ENCODE measurements at places on chromosomes 3 and 15. TPM values are rescaled to one million over a fixed set of nuclear protein-coding genes. Genes with fewer than 3 reads are reported as not detected.

DNA sequence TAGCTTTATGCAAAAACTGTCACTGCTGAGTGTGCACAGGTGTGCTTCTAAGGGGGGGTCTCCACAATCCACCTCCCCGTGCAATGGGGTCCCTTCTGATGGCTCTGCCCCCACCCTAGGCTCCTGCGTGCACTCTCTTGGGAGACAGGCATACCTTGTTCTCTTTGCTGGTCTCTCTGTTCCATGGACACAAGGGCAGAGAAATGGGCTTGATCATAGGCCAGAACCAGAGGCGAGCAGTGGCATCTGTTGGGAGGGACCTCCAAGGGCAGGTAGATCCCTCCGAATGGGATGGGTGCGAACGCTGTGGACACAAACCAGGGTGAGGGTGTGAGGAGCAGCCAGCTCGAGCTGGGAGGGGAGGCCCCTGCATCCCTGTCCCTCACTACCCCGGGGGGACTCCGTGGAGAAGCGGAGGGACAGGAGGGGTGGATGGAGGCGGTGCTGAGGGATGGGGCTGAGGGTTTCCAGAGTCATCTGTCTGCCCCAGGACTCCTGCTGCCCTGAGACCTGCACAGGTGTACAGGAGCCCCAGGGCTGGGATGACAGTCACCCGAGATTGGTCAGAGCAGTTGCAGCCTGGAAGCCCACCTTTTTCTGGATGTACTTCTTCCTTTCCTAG lies 175.0 kb downstream of the KLF13 start:
- H3K36me3 ChIP-seq = no peaks in the 10 kb centered on the region
- peaks cover 5% of the 10 kb centered on the region for H3K27me3 ChIP-seq
- no peak overlapping the region for H3K27ac ChIP-seq
- peaks cover 9% of the 10 kb centered on the region for H3K4me1 ChIP-seq
- no peak for DNase-seq
- no peak overlapping the region for H3K4me3 ChIP-seq

GRCh38 chr15:100592898-100593297 lies 9.1 kb downstream of the LINS1 start:
- H3K4me3 ChIP-seq = peak overlapping the region; percentile 62
- H3K4me1 ChIP-seq = peaks cover 45% of the 10 kb centered on the region
- peak; percentile 69 for DNase-seq
- H3K27ac ChIP-seq = peak overlapping the region; percentile 88

- peaks cover 6% of the 10 kb centered on the region for H3K27me3 ChIP-seq
- H3K36me3 ChIP-seq = no peaks in the 10 kb centered on the region
- no peak overlapping the region for H3K4me3 ChIP-seq
- H3K27ac ChIP-seq = no peak overlapping the region
- no peak for DNase-seq
Observed at GRCh38 chr3:128984596-128984995, 9.3 kb downstream of the CFAP92 start.

DNA sequence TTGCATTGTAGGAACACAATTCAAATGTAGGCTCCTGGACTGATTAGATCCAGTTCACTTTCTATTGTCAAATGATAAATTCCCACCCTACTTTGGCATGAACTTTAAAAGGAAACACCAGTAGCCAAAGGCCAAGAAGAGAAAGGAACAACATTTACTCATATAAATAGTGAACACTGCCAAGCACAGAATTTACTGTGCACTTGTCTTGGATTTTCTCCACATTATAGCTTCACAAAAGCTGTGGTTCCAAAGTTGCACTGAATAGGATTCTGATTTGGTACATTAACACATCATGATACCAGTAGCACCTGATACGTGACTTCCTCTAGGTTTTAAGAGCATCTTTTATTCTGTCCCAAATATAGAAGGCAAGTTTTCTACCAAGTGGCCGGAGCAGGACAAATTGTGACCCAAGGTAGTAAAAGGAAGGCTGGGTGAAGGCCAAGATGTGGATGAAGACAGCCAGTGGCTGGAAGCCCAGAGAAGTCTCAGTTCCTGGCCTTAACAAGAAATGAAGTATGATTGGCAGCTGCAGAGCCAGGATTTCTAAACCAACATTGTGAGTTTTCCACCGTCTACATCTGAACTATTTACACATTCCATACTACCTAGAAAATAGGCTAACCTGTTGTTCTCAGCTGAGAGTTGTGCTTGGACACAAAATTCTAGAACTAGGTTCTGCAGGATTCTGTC lies 206.7 kb downstream of the THRB start:
- no peaks in the 10 kb centered on the region for H3K4me1 ChIP-seq
- no peaks in the 10 kb centered on the region for H3K27me3 ChIP-seq
- no peak overlapping the region for H3K27ac ChIP-seq
- H3K4me3 ChIP-seq = no peak overlapping the region
- no peaks in the 10 kb centered on the region for H3K36me3 ChIP-seq
- DNase-seq = no peak

DNA sequence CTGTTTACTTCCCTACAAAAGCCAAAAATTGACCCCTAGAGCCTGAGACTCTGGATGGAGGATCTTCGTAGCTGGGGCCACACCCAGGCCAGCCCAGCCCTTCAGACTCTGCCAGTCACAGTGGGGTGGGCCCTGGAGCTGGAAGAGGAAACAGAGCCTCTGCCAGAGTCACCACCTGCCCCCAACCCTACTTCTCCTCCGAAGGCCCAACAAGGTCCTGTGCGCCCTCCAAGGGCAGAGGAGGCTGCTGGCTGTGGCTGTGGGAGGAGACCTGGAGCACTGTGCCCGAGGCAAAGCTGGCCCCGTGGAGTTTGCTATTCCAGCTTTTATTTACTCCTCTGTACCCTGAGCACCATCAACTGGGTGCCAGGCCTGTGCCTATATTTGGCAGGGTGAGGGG lies 19.0 kb downstream of the CISH start:
- H3K4me3 ChIP-seq = peak overlapping the region; percentile 57

DNA sequence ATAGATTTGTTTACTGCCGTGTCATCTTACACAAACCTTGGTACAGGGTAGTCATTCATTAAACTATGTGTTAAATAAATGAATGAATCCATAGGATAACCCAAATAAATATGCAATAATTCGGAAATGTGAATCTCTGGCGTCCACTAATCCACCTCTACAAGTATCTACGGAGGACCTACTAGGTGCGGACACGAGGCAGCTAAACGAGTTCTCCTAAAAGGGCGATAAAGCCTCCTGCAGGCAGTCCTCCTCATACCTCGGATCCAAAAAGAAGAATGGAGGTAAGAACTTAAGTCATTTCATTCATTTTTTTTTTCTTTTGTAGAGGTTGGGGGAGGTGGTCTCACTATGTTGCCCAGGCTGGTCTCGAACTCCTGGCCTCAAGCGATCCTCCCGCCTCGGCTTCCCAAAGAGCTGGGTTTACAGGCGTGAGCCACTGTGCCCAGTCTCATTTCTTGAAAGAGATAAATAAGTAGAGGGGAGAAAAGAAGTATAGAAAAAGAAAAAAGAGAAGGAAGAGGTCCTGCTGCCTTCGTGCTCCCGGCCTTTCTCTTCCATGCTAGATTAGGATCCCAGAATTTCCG lies 706 bp upstream of the RPL35A start:
- peaks cover 2% of the 10 kb centered on the region for H3K27me3 ChIP-seq
- peak overlapping the region; percentile 99 for H3K4me3 ChIP-seq
- DNase-seq = no peak
- peak overlapping the region; percentile 99 for H3K27ac ChIP-seq
- peaks cover 41% of the 10 kb centered on the region for H3K36me3 ChIP-seq

GRCh38 chr3:193842029-193842798 lies 249.2 kb downstream of the OPA1 start:
- peaks cover 2% of the 10 kb centered on the region for H3K4me1 ChIP-seq
- no peaks in the 10 kb centered on the region for H3K36me3 ChIP-seq
- no peak overlapping the region for H3K27ac ChIP-seq
- no peak overlapping the region for H3K4me3 ChIP-seq

- no peaks in the 10 kb centered on the region for H3K27me3 ChIP-seq
- H3K4me3 ChIP-seq = no peak overlapping the region
- no peaks in the 10 kb centered on the region for H3K36me3 ChIP-seq
- H3K4me1 ChIP-seq = no peaks in the 10 kb centered on the region
- H3K27ac ChIP-seq = no peak overlapping the region
Observed at GRCh38 chr15:54840621-54841398, 355.9 kb downstream of the RSL24D1 start.

- no peaks in the 10 kb centered on the region for H3K27me3 ChIP-seq
- no peak for DNase-seq
- no peak overlapping the region for H3K4me3 ChIP-seq
- H3K27ac ChIP-seq = no peak overlapping the region
Observed at GRCh38 chr3:177827511-177828207, 630.4 kb upstream of the TBL1XR1 start.

- peaks cover 3% of the 10 kb centered on the region for H3K36me3 ChIP-seq
- peaks cover 1% of the 10 kb centered on the region for H3K27me3 ChIP-seq
- no peak overlapping the region for H3K27ac ChIP-seq
- no peak for DNase-seq
Observed at GRCh38 chr15:84911879-84912660, 27.6 kb downstream of the SLC28A1 start.

DNA sequence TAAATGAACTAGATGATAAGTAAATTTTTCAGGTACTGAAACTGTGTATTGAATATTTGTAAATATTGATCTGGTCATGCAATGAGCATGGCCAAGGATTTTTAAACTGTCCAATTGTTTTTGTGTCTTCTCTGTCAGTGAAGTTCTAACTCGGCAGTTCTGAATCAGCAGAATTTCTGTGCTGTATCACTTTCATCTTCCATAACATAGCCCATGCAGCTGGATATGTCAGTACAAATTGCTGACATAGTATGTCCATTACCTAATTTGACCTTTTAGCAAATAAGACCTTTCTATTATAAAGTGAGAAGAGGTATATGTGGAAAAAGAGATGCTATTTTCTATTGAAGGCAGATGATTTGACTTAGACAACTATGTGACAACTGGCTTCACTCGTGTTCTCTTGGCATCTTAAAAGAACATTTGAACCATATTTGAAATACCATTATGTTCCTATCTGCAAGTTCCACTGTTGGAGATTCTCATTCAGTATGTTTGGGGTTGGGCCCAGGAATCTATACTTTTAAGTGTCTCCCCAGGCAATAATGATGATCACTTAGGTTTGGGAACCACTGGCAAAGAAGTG lies 90.4 kb downstream of the CMSS1 start:
- no peak for DNase-seq
- H3K4me1 ChIP-seq = no peaks in the 10 kb centered on the region
- no peak overlapping the region for H3K4me3 ChIP-seq
- H3K27me3 ChIP-seq = no peaks in the 10 kb centered on the region

- H3K4me1 ChIP-seq = no peaks in the 10 kb centered on the region
- H3K27me3 ChIP-seq = no peaks in the 10 kb centered on the region
- H3K27ac ChIP-seq = no peak overlapping the region
- H3K4me3 ChIP-seq = no peak overlapping the region
- no peak for DNase-seq
Observed at GRCh38 chr15:55917881-55918296, 75.5 kb downstream of the NEDD4 start.

DNA sequence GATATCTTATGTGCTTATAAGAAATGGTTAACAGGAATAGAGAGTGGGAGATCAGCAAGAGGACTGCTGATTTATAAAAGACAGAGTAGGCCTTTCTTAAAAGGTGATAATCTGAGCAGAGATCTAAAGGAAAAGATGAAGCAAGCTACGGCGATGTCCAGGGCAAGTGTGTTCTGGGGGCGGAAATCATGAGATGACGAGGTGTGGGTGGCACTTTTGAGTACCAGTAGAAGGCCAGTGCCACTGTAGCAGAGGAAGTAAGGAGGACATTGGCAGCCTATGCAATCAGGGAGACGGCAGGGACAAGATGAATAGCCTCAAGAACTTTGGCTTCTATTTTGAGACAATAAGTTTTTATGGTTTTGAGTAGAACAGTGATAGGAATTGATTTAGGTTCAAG lies 492.4 kb downstream of the FHIT start:
- no peaks in the 10 kb centered on the region for H3K27me3 ChIP-seq
- no peak overlapping the region for H3K27ac ChIP-seq
- DNase-seq = no peak

- H3K4me1 ChIP-seq = no peaks in the 10 kb centered on the region
- no peak overlapping the region for H3K27ac ChIP-seq
- H3K36me3 ChIP-seq = no peaks in the 10 kb centered on the region
- no peak overlapping the region for H3K4me3 ChIP-seq
- DNase-seq = peak; percentile 80
- peaks cover 3% of the 10 kb centered on the region for H3K27me3 ChIP-seq
Observed at GRCh38 chr3:159260049-159260662, 458.3 kb downstream of the MFSD1 start.

DNA sequence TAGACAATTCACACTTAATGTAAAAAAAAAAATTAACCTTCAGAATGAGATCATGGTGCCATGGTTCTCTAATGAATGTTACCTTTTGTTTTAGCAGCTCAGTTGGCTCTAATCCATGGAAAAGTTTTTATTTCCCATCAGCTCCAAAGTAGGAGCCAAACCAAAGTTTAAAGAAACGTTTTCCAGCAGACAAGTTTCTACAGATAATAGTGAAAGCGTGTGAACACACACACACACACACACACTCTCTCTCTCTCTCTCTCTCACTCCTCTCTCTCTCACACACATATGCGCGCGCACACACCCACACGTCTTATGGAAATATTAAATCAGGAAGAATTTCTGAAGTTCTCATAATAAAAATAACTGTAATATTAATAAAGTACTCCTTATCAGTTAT lies 46.9 kb downstream of the MBNL1 start:
- peaks cover 45% of the 10 kb centered on the region for H3K36me3 ChIP-seq
- no peak overlapping the region for H3K4me3 ChIP-seq
- no peaks in the 10 kb centered on the region for H3K27me3 ChIP-seq
- H3K4me1 ChIP-seq = peaks cover 48% of the 10 kb centered on the region

DNA sequence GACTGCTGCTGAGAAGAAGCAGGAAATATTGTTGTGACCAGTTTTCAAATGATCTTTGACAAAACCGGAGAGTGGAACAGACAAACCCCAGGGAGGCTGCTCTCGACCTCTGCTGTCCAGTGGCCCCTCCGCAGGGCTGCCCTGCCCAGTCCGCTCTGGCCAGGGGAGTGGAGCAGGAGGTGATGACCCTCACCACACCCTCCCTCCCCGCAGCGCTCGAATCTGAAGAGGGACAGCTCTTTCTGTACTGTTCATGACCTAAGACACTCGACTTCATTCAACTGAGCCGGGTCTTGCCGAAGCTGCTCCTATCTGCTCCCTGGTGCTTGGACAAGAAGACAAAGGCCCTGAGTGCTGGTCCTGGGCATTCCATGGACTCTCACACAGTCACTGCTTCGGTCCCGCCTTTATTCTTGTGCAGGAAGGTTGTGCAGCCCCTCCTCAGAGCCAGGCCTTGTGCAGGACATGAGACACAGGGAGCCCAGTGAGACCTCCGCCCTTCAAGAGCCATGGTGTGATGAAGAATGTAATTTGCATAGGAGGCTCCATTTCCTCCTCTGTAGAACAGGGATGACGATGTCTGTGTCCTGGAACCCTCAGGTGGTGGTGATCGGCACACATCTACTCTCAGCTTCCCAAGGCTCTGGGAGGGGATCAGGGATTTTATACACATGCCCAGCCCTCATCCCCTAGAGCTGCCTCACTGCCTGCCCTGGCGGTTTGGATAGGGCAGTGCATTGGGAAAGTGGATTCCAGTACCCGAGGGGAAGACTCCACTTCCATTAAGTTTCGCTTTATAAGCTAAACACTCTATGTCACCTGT lies 97.1 kb upstream of the PRR20G start:
- H3K27ac ChIP-seq = no peak overlapping the region
- H3K4me1 ChIP-seq = no peaks in the 10 kb centered on the region
- DNase-seq = no peak

The SEMA4B gene
- total RNA-seq = 17.5 TPM

The ARPIN gene
- total RNA-seq = not detected

The GNB4 gene
- total RNA-seq = 11.8 TPM

The GP5 gene
- 0.26 TPM for total RNA-seq

The PSMD6 gene
- 141 TPM for total RNA-seq

The KCNMB3 gene
- 0.70 TPM for total RNA-seq

The TNFAIP8L3 gene
- total RNA-seq = 0.77 TPM

The CHSY1 gene
- total RNA-seq = 62.6 TPM

The FANCD2OS gene
- not detected for total RNA-seq

The ERICH6 gene
- total RNA-seq = not detected

The TEX55 gene
- total RNA-seq = not detected

The ADAMTS9 gene
- not detected for total RNA-seq
